ENCODE measurements at places on chromosomes 16 and 17.

- no peak for DNase-seq
Observed at GRCh38 chr16:30113711-30114333, 485 bp upstream of the GDPD3 start.

- DNase-seq: no peak
Observed at GRCh38 chr17:79840269-79840988, 1.2 kb upstream of the CBX4 start.

- DNase-seq: no peak
Observed at GRCh38 chr16:397736-398332, 835 bp downstream of the NME4 start.

GRCh38 chr17:80101011-80101945, at the start of gene GAA:
Gene GAA, plus strand, starts transcription at chr17:80101581. Its CDS starts 3,006 bp downstream, at chr17:80104587.
- peak; percentile 30 for DNase-seq

- no peak for DNase-seq
Observed at GRCh38 chr16:67254801-67255552, 6.2 kb downstream of the SLC9A5 start.

- DNase-seq: no peak
Observed at GRCh38 chr16:11130978-11131665, 124.9 kb downstream of the SOCS1 start.

DNA sequence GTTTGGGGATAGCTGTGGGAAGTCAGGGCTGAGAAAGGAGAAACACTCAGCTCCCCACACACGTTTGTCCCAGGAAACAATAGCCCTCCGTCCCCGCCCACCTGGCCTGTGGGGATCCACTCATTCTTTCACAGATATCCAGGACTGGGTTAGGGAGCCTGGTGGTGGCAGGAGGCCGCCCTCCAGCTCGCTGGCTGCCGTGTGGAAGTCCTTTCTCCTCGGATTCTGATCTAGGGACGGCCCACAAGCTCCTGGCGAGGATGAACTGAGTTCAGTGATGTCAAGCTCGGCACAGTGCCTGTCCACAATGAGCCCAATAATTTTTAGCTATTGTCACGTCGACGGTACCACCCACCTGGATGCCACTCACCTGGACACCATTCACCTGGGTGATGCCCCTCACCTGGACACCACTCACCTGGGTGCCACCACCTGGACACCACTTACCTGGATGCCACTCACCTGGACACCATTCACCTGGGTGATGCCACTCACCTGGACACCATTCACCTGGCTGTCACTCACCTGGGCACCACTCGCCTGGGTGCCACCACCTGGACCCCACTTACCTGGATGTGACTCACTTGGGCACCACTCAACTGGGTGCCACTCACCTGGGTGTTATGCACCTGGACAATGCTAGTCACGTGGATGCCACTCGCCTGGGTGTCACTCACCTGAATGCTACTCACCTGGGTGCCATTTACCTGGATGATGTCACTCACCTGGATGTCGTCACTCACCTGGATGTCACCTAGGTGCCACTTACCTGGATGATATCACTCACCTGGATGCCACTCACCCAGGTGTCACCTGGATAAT, 172.5 kb upstream of the FOXF1 start:
- DNase-seq: no peak

DNA sequence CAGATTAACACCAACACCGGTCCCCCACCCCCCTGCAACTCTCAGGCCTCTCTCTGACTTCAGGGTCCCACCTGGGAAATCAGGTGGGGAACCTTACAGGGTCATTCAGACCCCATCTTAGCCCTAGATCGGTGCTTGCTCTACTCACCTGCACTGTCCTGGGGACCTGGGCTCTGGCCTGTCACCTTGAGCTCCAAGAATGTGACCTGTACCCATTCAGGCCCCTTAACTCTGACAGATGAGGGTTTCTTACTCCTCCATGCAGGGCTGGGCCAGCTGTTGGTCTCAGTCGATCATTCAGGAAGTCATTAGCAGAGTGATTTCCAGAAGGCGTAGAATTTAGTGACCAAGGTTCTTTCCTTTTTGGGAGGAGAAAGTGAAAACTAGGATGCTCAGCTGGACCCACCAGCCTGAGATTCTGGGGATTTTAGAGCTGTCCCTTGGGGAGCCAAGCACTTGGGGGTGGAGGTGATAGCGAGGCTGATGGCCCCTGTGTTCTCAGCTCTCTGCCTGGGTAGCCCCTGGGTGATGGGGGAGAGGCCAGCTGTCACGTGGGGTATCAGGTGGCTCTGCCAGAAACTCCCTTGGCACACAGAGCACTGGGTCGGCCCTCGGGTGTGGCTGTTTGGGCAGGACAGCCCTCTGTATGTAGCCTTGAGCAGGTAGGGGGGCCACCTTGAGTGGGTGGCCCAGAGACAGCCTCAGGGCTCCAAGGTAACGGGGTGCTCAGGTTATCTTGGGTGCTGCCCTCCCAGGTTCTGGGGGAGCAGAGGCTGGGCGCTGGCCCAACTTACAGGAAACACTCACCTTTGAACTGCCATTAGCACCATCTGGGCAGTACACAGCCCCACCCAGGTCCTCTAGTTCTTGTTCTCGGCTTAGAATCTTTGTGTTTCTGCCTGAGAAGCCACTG, 724 bp downstream of the MVP start:
- DNase-seq: no peak

GRCh38 chr16:62445909-62446308, 409.7 kb upstream of the CDH8 start:
- DNase-seq: no peak

DNA sequence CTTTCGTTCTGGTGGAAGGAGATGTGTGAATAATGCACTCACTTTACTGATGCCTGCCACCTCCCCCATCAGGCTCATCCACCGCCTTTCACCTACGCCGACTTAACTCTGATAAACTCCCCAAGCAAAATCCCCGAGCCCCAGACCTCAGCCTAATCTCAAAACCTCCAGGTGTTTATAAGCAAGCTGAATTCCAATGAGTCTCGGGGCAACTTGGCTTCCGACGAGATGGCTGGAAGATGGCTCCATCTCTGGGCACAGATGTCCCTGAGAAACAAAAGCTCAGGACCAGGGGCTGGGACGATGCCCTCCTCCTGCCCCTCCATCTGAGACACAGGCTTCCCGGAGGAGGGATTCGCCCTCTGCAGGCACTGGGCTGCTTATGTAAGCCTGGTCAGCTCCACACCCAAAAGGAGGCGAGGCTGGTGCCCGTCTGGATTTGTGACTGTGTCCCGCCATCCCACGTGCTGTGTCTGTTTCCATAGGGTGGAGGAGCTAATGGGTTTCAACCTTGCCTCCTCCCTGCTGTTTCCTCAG, 386.4 kb upstream of the TNRC6C start:
- DNase-seq: no peak

DNA sequence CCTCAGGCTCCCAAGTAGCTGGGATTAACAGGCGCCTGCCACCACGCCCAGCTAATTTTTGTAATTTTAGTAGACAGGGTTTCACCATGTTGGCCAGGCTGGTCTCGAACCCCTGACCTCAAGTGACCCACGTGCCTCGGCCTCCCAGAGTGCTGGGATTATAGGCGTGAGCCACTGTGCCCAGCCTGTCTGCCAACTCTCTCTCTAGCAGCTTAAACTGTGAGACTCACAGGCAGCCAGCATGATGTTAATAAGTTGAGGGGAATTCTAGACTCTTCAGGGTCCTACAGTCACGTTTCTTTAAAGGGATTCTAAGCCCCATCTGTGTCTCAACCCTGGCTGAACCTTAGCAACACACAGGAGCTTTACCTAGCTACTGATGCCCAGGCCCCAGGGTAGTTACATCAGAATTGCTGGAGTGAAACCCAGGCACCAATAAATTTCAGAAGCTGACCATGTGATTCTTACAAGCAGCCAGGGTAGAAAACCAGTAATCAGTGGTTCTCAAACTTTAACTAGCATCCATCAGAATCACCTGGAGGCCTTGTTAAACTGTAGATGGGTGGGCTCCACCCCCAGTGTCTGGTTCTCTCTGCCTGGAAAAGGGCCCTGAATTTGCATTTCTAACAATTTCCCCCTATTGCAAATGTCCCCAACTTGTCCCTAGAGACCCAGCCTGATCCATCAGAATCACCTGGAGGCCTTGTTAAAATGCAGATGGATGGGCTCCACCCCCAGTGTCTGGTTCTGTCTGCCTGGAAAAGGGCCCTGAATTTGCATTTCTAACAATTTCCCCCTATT, 30.7 kb downstream of the GPRC5B start:
- DNase-seq: no peak

DNA sequence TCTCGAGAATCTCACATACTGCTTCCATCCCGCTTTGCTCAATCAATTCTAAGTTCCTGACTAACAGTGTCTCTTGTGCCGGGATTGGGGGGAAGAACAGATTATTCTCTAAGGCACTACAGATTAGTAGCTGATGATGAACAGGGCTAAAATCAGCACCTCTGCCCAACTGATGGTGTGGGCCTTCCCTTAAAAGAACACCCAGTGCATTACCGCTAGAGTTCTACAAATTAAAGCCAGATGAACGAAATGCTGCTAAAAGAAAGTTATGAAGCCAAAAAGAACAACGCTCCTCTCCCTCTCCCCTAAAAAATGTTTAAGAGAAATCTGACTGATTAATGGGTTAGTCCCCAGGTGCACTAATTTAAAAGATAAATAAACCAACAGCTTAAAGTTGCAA, 4.4 kb downstream of the CDC27 start:
- no peak for DNase-seq

GRCh38 chr17:36597866-36598777, 3.3 kb upstream of the MRM1 start:
- no peak for DNase-seq

DNA sequence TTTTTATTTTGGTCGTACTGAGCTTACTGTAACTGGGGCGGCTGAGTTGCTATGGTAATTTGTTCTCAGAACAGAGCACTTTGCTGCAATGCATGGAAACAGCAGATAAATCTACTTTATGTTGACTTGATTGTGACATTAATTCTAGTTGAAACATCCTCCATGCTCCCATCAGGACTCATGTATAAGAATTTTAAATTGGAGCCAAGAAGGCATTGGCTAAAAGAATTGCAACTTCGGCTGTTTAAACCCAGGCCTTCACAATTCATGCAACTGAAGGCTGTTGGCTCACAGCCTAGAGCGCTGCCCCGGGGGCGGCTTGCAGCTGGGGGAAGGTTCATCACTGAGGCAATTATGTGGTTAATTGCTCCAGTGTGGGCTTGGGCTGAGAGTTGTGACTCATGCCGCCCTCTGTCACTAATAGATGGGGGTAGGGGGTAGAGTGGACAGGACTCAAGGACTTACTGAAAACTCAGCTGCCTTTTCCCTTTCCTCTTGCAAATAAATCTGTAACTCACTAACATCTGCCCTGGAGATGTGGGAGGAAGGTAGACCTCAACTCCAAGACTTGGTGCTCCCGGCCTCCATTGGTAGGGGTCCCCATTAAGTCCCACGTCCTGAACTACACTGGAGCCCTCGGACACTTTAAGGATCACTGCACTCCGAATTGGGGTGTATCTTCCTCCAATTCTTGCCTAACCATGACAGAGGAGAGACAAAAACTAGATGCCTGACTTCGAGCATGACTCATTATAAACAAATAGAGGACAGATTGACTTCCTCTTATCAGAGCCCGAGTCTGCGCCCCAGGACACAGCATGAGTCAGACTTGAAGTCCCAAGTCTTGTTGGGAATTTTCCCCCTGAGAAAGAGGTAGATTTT, 37.5 kb downstream of the ERCC4 start:
- peak; percentile 62 for DNase-seq

DNA sequence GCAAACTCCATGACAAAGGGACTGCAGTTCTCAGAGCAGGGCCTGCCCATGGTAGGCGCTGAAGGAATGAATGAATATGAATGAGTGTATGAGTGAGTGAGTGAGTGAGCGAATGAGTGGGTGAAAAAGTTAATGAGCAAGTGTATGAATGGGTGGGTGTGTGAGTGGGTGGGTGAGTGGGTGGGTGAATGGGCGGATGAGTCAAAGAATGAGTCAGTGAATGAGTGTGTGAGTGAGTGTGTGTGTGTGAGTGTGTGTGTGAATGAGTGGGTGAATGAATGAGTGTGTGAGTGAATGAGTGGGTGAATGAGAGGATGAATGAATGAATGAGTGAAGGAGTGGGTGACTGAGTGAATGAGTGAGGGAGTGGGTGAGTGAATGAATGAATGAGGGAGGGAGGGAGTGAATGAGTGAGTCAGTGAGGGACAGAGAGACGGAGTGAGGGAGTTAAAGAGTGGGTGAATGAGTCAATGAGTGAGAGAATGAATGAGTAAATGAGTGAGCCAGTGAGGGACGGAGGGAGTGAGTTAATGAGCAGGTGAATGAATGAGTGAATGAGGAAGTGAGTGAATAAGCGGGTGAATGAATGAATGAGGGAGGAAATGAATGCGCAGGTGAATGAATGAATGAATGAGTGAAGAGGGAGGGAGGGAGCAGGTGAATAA, 11.1 kb upstream of the CHMP6 start:
- no peak for DNase-seq

DNA sequence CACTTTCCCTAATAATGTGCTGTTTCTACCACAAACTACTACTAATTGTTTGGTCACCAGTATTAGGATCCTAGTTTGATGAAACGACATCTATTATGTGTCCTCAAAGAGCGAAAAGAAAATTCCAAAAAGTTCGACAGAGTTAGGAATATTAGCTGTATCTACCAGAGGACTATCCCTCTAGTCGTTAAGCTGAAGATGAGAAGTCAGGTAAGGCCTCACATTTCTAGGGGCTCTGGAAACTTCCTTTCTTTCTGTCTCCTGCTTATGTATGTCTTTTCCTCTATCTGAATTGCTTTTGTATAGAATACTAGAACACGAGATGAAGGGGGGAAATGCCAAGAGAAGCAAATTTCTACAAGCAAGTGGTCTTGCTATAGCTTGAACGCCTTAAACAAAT, 1.6 kb downstream of the GLG1 start:
- no peak for DNase-seq

DNA sequence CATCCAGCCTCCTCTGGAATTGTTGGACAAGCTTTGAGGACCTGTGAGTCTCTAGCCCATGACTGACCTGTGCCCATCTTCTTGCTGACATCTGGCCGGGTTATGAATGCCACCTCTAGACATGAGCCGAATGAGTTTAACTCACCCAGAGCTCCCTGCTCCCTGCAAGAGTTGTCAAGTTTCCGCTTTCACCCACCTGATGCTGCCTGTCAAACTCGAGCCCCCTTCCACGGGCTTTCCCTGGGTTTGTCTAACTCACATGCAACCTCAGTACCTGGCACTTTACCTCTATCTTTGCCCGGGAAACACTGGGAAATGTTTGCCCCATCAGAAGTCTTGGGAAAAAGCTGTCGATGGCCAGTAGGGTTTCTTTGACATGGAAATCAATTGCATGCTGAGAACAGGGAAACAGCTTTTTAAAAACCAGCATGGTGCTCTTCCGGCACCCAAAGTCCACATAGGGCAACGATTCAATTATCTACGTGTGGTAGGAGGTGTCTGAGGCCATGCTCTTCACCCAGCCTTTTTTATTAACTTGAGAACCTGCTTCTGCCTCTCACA, 33.8 kb upstream of the DNAH17 start:
- no peak for DNase-seq
